ENCODE measurements at places on chromosomes 3 and 15.

- DNase-seq = no peak
Observed at GRCh38 chr15:52563501-52564060, 5.2 kb downstream of the ARPP19 start.

DNA sequence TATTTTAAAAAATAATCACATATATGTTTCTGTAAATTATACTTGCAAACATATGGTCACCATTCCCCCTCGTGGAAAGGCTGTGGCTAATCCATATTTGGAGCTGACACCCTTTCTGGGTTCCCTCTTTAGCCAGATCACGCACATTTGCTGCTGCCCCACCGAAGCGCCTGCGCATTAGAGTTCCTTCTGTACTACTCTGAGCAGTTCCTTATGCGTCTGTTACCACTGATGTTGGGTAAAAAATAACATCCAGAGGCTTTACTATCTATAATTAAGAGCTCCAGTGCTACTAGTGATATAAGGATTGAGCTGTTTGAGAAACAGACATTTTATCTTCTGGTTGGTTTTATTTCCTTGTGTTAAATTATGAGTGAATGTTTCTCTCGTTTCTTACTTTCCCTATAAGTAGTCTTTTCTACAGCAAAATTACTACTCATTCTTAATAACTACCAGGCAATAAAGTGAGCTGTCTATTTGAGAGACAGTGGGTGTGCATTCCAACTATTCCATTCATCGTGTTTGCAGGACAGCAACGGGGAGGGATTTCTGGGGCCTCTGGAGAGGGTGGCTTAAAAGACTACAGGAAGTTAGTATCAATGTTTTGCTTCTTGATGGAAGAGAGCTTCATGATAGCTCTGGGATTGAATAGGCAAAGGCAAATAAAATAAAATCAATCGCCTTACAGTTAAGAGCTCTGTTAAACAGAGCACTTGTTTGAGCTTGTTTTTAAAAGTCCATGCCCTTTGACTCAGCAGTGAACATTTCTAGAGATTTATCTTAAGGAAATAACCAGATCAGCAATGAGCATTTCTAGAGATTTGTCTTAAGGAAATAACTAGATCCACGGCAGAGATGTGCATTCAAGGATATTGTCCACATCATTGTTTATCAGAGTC, 245.2 kb downstream of the CD47 start:
- peak; percentile 20 for DNase-seq

GRCh38 chr3:11459186-11459824, 184.4 kb downstream of the VGLL4 start:
- no peak for DNase-seq

DNA sequence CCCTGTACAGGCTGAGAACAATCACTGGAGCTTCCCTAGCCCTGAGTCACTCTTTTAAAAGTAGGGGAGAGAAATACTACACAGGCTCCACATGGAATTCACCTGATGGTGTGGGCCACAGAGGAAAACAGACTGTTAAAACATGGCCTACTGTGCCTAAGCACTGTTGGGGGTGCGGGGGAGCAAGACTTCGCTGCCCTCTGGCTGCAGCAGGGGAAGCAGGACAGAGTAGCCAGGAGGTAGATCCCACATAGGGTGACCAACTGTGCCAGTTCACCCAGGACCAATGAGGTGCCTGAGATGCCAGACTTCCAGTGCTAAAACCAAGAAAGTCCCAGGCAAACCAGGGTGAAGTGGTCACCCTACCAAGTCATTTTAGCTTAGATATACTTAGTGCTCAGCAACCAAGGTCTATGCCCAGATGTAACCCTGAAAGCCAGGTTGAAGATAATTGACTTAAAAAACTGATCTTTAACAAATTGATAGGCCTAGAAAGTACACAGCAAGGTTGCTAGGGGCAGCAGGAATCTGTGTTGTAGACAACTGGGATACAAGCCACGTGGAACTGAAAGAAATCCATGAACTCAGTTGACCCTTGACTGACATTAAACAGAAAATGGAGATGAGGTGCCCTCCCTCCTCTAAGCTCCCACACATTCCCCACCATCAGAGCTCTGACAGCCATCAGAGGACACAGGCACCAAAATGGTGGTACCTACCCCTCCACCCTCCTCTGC, 344.2 kb upstream of the PPP2R3A start:
- no peak for DNase-seq

DNA sequence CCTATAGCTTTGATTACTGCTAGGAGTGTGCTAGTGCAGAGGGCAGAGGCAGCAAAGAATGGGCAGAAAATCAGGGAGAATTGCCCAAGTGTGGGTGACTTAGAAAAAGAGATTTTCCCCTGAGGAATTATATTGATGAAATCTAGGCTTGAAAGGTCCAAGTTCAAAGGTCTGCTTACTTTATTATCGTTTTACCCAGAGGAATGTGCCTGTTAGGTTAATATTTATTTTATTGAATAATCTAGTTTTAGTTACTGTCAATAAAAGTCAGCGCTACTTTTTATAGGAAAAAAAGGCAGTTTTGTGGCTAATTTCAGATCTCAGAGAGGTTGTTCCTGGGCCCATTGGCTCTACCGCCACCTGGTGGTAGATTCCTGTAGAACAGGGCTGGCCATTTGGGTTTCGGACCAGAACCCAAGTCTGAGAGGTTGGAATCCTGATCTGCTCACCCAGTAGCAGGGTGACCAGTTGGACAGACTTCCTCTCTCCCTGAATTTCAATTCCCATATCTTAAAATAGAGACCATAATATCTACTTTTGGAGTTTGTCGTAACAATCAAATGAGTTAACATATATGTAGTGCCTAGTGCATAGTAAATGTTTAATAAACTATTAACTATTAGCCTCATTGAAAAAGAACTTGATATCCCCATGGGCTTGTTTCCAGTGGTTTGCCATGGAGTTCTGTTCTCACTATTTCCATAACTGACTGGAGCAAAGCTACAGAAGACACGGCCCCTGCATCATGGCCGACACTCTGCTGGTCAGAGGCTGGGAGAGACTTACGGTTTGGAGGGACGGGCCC, 62.7 kb upstream of the ZNF148 start:
- DNase-seq = peak; percentile 50

GRCh38 chr3:29324180-29324651, 43.3 kb downstream of the RBMS3 start:
- peak; percentile 72 for DNase-seq

DNA sequence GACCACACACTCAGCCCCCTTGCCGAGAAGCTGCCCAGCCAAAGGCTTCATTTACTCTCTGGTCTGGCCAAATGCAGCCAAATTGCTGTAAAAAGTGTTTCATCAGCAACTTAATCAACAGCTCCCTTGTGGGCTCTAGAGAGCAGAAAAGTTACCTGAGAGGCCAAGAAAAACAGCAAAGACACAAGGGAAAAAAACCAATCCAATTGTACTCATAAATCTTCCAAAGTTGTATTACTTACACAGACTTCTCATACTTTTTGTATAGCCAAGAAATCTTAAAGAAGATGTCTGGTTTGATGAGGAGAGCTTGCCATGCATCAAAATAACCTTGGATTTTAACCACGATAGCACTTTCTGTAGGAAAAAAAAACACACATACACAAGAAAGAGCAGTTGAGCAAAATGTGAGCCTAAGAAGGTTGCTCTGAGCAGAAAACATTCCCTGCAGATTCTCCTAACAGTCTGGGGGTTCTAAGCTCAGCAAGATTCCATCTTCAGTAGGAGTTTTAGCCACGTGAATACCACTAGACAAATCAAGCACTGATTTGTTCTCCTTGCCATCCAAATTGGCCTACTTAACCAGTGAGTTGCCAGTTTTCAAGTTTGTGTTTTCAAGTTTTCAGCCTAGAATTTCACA, 120.0 kb downstream of the CYP19A1 start:
- no peak for DNase-seq

DNA sequence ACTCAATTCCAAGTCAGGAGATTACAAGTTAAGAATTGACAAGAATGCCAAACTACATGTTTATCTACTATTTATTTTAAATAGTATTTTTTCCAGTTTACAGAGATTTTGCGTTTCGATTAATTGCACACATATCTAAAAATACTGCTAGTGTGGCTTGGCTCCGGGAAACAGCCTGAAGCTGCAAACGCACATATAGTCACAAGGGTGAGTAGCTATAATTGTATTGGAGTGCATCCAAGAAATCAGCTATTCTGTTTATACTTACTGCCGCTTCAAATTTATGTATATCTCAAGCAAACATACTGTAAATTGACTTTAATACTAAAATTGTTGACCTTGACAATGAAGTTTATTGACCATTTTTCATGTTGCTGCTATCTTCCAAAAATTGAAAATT, 77.0 kb upstream of the PLSCR5 start:
- no peak for DNase-seq

GRCh38 chr3:183306798-183307671, 54.0 kb downstream of the B3GNT5 start:
- DNase-seq = peak; percentile 98

DNA sequence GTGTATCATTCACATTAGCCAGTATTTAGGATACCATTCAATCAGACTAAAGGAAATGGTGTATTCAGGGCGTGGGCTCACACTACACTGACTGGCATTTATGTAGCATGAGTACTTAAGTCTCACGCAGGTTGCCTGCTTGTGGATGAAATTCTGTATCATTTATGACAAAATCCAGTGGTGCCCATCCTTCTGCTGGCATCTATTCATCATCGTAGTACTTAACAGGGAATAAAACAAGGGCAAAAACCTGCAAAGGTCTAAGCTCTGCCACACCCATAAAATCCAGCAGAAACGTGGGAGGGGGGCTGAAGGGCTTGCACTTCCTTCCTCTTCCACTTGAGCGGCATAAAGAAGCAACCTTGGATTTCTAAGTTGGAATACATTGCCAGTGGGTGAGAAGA, 2.7 kb downstream of the GAP43 start:
- DNase-seq = no peak

DNA sequence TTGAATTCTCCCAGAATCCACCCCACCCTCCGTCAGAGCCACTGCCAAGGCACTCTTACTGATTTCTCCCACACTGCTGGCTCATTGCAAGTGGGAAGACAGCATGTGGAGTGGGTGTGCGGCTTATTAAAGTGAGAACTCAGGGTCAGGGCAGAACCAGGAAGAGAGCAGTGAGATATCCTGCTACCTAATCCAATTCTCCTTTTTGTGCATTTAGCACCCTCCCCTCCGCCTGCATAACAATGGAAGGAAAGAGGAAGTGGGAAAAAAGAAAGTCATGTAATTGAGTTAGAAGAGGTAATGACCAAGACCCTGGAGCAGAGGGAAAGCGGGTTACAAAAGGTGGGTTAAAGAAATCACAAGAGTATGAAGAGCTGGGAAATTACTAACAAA, 27.8 kb upstream of the PIK3CB start:
- DNase-seq = peak; percentile 42

GRCh38 chr3:39383881-39384664, 903 bp downstream of the SLC25A38 start:
- DNase-seq = peak; percentile 95

DNA sequence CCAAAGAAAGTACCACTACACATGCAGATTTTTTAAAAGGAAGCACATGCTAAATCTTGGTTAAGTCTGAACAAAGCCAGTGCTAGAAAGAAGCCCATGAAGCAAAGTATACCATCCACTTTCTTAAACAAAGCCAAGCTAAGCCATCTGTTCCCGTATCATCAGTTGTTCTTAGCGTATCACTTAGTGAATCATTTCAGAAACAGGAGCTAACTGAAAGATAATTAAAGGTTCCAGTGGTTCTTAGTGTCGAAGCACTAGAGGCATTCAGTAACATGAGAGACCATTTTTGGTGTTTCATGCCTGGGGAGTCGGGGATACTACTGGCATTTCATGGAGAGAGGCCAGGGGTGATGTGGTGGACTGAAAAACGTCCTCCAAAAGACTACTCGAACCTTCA, 12.8 kb downstream of the UBXN7 start:
- DNase-seq = no peak

GRCh38 chr15:66225656-66226274, 27.8 kb downstream of the MEGF11 start:
- no peak for DNase-seq
